ENCODE measurements at places on chromosomes 3 and 15.

DNA sequence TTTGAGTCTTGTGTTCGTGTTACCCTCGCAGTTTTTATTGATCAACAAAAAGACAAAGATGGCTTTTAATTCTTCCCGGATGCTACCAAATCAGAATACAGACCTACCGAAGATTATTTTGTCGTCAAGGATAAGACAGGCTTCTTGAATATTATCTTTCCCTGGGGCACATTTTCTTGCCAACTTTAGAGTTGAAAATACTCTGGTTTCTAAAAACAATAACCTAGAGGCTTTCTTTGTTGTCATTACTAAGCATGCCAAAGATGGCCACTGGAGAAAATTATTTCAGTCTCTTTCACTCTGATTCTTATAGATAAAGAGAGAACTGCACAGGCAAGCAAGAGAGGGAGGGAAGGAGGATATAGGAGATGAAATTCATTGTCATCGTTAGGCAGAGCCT, 33.9 kb downstream of the OXNAD1 start:
- no peak for DNase-seq

- DNase-seq, result no peak
Observed at GRCh38 chr3:46508850-46509591, 11.2 kb downstream of the RTP3 start.

- peak; percentile 8 for DNase-seq
Observed at GRCh38 chr3:192566706-192567290, 160.5 kb downstream of the FGF12 start.

DNA sequence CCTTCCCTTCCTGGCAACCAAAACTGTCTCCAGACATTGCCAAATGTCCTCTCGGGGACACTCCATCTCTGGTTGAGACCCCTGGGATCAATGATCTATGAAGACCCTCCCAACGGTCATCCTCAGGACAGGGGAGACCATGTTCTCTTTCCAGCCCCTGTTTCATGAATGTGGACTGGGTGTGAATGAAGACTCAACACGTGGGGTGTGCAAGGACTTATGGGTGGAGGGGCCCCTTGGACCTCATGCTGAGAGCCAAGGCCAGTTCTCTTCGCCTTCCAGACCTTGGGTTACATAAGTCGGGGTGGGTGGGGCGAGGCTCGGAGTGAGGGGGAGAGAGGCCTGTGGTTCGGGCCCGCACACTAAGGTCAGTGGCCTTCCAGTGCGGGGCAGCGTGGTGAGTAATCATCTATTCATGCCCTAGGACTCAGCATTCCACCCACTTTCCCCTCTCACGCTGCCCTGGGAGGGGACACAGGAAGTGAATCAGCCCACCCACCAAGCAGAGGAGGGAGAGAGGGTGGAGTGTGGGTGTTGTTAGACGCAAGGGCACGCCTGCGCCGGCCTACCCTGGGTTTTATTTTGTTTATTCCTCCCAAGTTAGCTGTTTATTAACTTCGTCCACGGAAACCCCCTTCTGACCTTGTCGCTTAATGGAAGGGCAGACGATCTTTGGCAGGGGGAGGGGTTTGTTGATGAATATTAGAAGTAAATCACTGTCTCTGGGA, 6.7 kb downstream of the PAQR5 start:
- DNase-seq, result no peak

GRCh38 chr3:81965696-81966095, 204.3 kb upstream of the GBE1 start:
- no peak for DNase-seq

DNA sequence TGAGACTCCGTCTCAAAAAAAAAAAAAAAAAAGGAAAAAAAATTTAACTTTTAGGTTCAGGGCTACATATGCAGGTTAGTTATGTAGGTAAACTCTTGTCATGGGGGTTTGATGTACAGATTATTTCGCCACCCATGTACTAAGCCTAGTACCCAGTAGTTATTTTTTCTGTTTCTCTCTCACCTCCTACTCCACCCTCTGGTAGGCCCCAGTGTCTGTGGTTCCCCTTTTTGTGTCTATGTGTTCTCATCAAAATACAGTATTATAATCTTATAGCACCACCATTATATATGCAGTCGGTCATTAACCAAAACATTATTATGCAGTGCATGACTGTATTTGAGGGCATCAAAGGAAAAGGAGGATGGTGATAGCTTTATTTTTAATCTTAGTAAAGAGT, 47.3 kb downstream of the CHP1 start:
- no peak for DNase-seq

DNA sequence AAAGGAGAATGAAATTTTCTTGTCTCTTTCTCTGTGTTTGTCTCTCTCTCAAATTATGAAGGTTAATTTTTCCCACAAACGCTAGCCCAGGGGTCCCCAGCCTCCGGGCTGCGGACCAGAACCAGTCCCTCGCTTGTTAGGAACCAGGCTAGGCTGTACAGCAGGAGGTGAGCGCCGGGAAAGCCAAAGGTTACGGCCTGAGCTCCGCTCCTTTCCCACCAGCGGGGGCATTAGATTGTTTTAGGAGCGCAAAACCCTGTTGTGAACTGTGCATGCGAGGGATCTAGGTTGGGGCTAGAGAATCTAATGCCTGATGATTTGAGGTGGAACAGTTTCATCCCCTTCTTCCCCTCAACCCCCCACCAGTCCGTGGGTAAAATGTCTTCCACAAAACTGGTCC, 74.7 kb upstream of the ZNF385D start:
- DNase-seq, result no peak

GRCh38 chr3:120114981-120115380, 20.7 kb upstream of the GSK3B start:
- no peak for DNase-seq

DNA sequence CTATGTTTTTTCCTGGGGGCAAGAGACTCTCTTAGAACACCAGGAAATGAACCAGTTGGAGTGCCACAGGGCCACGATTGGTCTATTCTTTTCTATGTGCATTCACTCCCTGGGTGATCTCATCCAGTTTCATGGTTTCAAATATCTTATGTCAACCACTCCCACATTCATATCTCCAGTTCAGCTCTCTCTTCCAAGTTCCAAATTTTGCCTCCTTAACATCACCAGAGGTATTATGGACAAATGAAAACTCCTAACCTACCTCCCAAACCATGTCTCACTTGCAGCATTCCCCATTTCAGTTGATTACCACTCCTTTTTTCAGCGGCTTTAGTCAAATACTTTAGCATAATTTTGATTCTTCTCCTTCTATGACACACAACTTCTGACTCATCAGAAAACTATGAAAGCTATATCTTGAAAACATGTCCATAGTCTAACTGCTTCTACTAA, 203.1 kb upstream of the SEMA6D start:
- no peak for DNase-seq

DNA sequence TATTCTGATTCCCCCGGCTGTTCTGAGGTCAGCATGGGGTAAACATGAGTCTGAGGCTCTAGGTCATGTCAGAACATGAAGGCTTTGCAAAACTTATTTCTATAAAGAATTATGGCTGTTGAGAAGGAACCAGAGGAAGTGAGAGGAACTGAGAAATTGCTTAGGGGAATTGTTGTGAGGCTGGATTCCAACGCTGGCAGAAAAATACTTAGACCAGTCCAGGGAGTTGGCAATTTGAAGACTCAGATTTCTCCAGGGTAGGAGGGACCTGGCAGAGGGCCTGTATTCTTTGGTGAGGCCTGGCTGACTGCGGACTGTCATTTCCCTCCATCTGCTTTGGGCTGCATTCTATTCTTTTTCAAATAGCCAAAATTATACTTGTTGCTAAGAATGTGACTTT, 155.5 kb downstream of the PLD1 start:
- no peak for DNase-seq

DNA sequence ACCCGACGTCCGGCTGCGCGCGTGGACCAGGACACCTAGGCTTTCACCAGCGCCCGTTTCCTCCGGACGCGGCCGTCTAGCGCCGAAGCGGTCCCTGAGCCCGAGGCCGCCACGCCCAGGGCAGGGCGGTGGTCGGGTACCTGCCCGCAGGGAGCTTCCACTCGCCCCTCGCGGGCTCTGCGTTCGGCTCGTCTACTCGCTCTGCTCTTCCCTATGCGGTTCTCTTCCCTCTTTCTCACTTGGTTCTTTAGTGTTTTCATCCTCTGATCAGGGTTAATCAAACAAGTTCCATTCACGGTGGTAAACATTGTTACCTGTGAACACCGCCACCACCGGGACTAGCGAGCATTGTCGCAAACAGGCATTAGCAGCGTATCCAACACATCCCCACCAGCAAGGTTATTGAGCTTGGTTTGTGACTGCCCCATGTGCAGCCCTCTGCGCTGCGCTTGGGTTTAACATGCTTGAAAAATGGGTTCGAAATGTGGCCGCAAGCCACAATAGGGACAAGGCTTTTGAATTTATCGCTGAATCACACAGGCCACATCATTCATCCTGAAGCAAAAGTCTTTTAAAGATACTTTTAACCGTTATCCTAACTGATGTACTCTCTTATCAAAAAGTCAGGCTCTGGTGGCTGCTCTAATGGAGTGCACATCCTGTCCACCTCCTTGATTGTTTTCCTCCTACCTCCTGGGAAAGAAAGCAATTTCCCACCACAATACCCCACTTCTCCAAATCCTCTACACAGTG, 843 bp upstream of the CD47 start:
- no peak for DNase-seq

DNA sequence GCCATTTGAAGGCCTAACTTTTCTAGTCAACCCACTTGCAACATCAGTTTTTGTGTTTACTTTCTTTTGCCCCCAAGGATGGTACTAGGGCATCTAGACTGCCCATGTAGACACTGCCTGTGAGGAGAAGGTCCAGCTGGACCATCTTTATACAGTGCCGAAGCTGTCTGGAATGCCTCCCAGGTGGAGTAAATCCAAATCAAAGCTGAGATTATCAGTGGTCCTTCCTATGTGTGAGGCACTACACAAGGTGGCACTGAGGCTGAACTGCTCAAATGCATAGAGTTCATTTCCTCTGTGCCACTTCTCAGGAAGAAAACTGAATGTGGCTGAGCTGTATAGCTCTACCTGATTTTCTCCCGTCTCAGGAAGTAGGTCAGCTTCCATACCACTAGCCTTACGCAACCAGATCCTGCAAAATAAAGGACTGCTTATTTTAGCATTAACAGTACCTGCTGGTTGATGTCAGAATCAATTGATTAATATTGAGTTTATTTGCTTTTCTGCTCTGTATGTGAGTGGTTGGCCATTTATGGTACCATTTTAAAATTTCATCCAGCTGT, 106.1 kb downstream of the GHSR start:
- no peak for DNase-seq

- DNase-seq, result no peak
Observed at GRCh38 chr15:31516874-31517273, 190.2 kb downstream of the KLF13 start.

DNA sequence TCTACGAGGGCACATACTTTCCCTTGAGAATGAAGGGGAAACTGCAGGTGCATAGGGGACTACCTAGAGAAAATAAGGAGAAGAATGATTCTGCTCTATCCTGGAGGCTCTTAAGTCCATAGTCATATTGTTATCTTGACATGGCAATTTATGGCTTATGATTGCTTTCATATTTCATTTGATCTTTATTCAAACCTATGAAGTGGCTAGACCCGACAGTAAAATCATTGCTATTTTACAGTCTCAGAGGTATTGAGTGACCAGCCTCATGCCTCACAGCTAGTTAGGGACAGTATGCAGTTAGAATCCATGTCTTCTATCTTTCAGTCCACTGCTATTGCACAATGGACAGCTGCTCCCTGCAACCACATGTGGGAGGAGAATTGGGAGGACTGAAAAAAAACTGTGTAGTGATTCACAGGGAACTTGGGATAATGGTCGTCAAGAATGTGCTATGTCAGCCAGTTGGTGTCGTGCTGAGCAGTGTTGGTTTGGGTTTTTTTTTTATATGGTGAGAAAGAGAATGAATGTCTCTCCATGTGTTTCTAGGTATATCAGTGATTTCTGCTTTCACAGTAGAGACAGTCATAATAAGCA, 63.2 kb upstream of the SPPL2A start:
- no peak for DNase-seq

- DNase-seq, result no peak
Observed at GRCh38 chr15:70276401-70276800, 178.7 kb upstream of the TLE3 start.

- no peak for DNase-seq
Observed at GRCh38 chr3:48416546-48416945, 13.3 kb downstream of the PLXNB1 start.

- DNase-seq, result no peak
Observed at GRCh38 chr3:126341755-126342150, 15.5 kb downstream of the KLF15 start.

GRCh38 chr3:101100361-101101009, 107.3 kb upstream of the ABI3BP start:
- no peak for DNase-seq

- no peak for DNase-seq
Observed at GRCh38 chr3:41126472-41126871, 72.8 kb upstream of the CTNNB1 start.

DNA sequence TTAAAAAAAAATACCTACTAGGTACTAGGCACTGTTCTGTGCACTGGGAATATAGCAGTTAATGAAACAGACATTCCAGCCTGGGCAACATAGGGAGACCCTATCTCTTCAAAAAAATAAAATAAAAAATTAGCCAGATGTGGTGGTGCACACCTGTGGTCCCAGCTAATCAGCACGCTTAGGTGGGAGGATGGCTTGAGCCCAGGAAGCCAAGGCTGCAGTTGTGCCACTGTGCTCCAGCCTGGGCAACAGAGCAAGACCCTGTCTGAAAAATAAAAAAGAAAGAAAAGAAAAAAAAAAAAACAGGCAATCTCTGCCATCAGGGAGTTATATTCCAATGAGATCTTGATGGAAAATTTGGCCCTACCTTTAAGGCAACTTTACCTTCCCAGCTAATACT, 115.1 kb upstream of the FLNB start:
- DNase-seq, result no peak

DNA sequence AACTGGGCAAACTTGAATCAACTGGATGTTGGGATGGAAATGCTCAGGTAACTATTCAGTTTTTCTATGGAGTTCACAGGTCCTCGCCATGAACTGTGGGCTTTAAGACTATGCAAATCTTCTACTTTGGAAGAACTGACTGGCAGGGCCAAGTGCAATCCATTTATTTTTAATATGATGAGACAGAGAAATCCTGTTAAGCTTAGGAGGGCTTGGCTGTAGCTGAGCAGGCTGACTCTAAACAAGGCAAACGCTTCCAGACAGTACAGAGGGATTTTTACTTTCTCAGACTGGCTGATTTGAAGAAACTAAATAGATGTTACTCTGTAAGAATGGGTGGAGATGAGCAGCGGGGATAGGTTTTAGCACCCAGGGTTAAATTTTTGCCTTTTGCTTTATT, 194.2 kb upstream of the ICE2 start:
- no peak for DNase-seq

DNA sequence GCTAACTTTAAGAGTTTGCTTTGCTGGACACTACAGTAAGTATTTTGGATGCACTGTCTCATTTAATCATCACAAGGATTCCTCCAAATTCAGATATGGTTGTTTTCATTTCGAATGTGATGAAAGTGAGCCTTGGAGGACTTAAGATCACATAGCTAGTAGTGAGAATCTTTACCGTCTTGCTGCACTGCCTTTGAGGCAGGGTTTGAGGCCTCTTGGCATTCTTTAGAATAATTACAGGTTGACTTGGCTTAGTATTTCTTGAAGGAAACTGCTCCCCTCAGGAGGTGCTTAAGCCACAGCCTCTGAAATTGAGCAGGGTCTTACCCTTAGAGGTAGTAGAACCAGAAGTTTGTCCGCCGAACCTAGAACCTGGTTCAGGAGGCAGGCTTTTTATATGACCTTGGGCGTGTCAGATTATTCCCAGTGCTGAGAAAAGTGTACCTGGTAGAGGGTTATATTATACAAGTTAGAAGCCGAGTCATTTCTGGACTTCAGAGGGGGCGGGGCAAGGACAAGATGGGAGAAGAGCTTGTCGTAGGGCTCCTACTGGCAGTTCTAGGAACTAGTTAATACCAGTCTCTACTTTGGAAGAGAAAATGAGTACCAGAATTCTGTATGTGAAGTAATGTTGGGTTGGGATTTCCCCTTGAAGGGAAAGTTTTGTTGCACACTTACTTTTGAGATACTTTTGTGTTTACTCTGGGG, 1.1 kb downstream of the TFG start:
- DNase-seq, result peak; percentile 18
